Fibroblast of skin of abdomen (primary cell): ENCODE measurements at places on chromosomes 16 and 17.
A peak's percentile ranks its signal among the peaks of the same experiment; 100 is the strongest.

GRCh38 chr17:49525831-49526741, 31.0 kb downstream of the NGFR start:
- no peak for DNase-seq

DNA sequence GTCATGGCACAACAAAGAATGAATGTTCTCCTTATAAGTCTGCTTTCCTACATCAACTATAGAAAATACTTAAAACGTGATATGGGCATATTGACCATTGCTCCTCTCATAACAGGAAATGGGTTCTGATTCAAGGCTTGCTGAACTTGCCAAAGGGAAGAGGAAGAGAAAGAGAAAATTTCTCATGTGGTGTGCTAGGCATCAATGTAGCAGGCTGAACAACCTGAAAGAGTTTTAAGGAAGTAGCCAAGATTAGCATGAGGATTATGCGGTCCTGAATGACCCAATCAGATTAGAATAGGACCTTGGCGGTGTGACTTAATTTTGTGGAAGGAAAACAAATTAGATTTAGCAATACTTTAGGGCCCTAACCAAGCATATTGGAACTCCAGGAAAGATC, 617.7 kb upstream of the CDH11 start:
- no peak for DNase-seq

- DNase-seq, result no peak
Measured at GRCh38 chr16:25079637-25080378, 31.7 kb upstream of the LCMT1 start.

- DNase-seq, result no peak
Measured at GRCh38 chr17:70772761-70773160, 603.4 kb downstream of the KCNJ2 start.

- no peak for DNase-seq
Measured at GRCh38 chr17:78779850-78780249, 2.2 kb downstream of the CYTH1 start.

DNA sequence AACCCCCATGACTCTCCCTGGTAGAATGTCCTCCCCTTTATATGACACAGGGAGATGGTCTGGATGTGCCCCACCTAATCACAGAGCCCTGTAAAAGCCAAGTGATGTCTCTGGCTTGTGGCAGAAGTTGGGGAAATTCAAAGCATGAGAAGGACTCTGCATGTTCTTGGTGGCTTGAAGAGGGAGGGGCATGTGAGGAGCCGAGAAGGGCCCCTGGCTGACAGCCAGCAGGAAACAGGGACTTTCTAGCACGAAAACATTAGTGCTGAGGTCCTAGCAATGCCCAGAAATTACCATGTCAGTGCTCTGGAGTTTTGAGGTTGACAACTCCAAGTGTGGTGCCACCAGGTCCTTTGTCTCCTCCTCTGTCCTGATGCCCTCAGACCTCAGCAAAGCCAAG, 75.9 kb downstream of the USP22 start:
- DNase-seq, result no peak

GRCh38 chr17:80191192-80191591, 21.4 kb downstream of the CARD14 start:
- DNase-seq, result no peak

- DNase-seq, result no peak
Measured at GRCh38 chr17:8109661-8110455, 8.5 kb downstream of the ALOXE3 start.

- DNase-seq, result no peak
Measured at GRCh38 chr16:57152096-57153093, 33.4 kb downstream of the PSME3IP1 start.

- DNase-seq, result no peak
Measured at GRCh38 chr16:19588661-19589060, 33.2 kb downstream of the VPS35L start.

DNA sequence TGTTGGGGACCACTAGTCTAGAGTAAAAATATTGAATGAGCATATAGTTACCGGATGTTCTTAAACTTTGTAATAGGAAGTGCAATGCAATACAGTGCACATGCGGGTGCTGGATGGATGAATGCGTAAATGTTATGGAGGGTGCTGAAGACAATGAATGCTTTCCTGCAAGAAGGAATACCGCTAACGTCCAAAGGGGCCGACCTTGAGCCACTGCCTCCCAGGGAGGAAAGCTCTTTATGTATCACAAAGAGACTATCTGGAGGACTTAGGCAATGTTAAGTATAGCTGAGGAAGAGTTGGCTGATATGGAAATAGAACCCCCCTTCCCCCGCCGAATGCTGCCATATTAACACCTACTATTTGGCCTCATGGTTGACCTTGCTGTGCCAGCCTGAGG, 27.5 kb upstream of the SHCBP1 start:
- no peak for DNase-seq

- no peak for DNase-seq
Measured at GRCh38 chr17:63930951-63931575, 1.1 kb downstream of the CD79B start.

DNA sequence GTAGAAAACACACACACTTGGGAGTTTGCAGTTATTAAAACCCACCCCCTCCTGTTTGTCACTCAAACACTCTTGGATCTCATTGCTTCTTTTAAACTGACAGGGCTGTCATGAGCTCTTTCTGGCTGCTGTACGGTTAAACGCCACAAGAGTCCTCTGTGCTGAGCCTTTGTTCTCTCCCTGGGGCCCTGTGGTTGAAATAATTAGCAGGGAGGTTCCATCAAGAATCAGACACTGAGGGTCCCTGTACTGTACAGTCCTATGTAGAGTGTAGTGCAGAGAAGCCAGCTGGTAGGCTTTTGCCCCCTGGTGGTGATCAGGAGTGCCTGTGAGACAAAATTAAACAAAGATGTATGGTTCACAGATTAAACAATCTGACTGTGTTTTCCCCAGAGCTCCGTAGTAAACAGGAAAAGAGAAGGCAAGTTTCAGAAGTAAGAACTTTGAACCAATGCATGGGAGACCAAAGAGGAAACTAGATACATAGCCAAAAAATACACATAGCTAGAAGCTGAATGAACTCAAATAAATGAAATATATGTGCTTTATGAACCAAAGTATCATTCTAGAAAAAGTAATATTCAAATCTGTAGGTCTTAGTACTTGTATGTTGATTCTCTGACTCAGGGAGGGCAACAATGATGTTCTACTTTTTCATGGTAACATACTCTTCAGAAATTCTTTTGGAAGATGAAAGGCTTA, 1.4 kb upstream of the SSH2 start:
- DNase-seq, result peak; percentile 81

GRCh38 chr16:18827890-18828289, 26.5 kb upstream of the ARL6IP1 start:
- no peak for DNase-seq

DNA sequence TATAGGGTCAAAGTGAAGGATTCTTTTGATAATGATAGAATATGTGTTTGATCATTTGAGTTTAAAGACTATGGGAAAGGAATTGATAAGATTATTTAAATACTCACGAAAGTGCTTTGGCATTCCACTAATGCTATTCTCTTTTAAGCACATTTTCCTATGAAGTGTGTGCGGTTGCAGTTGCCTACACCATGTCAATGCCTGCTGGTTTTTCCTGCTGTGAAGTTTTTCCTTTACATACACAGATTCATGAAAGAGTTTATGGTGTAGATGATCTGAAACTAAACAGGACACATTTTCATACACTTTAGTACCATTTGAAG, 78.7 kb downstream of the VMP1 start:
- no peak for DNase-seq

DNA sequence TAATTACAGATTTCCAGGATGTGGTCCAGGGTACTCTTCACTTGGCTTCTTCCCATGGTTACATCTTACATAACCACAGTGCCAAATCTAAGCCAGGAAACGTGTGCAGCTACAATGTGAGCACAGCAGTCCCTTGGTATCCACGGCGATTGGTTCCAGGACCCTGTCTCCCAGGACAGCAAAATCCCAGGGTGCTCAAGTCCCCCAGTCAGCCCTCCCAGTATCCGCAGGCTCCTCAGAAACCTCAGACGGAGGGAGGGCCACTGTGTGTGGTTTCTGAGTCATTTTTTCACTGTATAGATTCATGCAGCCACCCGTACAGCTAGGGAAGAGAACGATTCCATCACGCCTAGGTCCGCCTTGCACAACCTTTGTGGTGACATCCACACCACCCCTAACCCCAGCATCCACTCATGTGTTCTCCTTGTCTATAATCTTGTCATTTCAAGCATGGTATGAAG, 11.1 kb upstream of the ATP2C2 start:
- peak; percentile 46 for DNase-seq

GRCh38 chr17:59508999-59509625, 56.3 kb upstream of the DHX40 start:
- DNase-seq, result no peak

GRCh38 chr16:72241930-72242329, 70.0 kb upstream of the PMFBP1 start:
- peak; percentile 73 for DNase-seq

- DNase-seq, result no peak
Measured at GRCh38 chr16:28149011-28149888, 62.5 kb downstream of the XPO6 start.

- DNase-seq, result no peak
Measured at GRCh38 chr17:19670908-19671307, 22.4 kb downstream of the ALDH3A2 start.

- no peak for DNase-seq
Measured at GRCh38 chr16:81096715-81097208, 567 bp upstream of the GCSH start.

- DNase-seq, result no peak
Measured at GRCh38 chr16:20271893-20272292, 55.4 kb downstream of the GP2 start.

DNA sequence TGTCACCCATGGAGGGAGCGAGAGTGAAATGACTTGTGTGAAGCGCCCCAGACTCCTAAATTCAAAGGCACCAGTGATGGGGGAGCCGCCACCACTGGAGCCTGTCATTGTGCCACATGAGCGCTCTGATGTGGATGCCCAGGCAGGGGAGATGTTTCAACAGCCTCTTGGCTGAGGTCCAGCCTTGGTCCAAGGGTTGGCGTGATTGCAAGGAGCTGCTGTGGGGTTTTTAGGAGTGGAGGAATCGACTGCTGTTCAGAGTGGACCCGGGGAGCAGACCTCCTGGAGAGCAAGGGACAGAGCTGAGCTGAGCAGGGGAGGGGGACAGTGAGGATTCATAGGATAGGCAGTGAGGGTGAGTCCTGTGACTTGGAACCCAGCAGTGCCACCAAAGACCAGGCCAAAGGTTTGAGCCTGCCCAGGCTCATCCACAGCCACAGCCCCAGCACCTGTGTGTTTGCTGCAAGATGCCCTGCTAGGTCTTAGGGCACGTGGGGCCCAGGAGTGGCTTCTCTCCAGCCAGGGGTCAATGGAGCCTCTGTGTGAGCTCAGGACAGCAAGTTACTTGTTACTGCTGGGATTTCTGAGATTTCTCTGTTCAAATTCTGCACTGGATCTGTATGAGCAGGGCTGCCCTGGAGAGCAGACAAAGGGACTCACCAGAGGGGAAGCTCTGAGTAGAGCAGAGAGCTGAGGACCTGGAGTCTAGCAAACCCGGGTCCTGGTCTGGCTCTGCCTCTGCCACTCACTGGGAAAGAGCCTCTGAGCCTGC, 20.3 kb downstream of the RHBDL3 start:
- no peak for DNase-seq

GRCh38 chr16:58187665-58188421, 10.1 kb downstream of the CSNK2A2 start:
- no peak for DNase-seq

- DNase-seq, result no peak
Measured at GRCh38 chr16:84753412-84754326, 53.9 kb downstream of the USP10 start.

- no peak for DNase-seq
Measured at GRCh38 chr17:55416470-55417052, 5.1 kb downstream of the MMD start.

DNA sequence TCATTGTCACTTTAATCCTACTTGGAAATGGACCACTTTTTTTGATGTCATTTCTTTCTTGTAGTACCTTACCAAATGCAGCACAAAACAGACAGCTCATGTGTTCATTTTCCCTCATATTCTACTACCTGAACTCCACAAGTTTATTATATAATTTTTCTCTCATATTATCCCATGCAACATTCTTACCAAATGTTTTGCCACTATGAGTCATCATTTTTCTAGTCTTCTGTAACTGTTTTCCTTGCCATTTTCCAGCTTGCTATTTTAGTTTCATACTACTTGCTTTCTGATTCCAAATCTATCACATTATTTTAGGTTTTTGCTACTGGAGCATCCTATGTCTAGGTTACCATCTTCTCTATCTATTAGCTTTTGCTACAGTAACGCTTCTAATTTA, 332.7 kb downstream of the ZFHX3 start:
- peak; percentile 9 for DNase-seq
